ENCODE measurements at places on chromosomes 1 and 21.

GRCh38 chr1:206087091-206087490 is 30.1 kb downstream of the AVPR1B start:
- DNase-seq, result no peak

- no peak for DNase-seq
Observed at GRCh38 chr1:213003256-213003655, 12.4 kb downstream of the ANGEL2 start.

DNA sequence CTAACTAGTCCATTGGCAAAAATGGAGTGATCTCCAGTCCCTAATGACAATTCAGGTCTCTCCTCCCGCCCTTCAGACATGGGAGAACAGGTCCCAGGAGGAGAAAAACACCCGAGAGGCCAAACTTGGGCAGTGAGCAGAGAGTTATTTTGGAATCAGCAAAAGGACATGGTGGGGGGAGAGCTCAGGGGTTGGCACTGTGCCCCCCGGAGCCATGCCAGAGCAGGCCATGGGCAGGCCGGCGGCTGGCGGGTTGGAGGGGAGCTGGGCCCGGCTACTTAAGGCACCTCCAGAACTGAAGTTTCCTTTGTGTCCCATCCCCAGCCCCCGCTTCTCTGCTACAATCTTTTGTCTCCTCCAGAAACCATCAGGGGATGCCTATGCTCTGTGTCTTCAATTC is 7.1 kb downstream of the LGR6 start:
- DNase-seq, result no peak

DNA sequence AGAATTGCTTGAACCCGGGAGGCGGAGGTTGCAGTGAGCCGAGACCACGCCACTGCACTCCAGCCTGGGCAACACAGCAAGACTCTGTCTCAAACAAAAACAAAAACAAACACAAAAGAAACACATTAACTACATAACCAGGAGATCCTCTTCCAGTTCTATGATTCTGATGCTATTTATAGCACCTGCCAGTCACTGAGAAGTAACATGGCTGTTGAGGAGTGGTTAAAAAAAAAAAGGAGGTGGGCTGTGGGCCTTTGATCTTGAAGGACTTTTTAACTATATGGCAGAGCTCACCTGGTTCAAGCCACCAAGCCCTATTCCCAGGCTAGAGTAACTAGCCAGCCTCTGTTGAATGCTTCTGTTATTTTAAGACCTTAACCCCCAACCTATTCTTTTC is 148.8 kb downstream of the ZBTB18 start:
- DNase-seq, result no peak

- no peak for DNase-seq
Observed at GRCh38 chr1:210200124-210200736, 32.4 kb upstream of the SERTAD4 start.

DNA sequence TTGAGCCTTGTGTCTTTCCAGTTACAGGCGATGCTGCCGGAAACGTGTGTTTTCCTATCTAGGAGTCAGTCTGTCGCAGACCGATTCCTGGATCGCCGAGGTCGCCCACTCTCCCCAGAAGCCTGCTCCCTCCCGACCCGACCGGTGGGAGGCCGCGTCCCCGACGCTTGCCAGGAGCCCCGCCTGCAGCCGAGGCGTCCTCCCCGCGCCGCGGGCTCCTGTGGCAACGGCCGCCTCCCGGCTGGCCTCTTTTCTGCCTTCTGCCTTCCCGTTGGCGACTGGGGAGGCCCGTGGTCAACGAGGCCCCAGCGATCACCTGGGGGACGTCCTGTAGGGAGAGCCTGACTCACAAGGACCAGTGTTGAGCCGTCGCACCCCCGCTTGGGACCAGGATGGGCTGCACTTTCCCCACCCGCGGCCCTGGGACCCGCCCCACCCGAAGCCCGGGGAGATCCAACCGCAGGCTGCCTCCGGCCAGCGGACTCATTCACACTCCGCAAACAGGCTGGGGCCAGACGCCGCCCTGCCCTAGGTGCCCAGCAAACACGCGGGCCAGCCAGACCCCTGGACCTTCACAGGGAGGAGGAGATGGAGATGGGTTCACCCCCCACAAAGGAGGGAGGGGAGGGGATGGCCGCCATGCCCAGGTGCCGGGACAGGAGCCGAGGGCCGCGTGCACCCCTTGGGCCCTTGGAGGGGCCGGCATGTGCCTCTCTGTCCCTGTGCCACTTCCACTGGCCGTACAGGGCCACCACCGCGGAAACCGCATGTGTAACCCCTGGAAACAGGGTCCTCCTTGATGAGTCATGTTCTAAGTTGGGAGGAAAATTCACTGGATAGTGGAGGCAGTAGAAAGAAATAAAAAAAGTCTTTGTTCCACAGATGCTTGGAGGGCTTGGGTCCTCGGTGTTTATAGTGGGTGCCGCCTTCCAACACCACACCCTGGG is 7.2 kb upstream of the COL6A1 start:
- DNase-seq, result no peak

- DNase-seq, result no peak
Observed at GRCh38 chr1:231181271-231181670, 19.4 kb downstream of the TRIM67 start.

Measured in stimulated activated CD8-positive, alpha-beta memory T cell treated with anti-CD3 and anti-CD28 coated beads, Interleukin-4, amount 100 ng/mL, for 1 hour (primary cell).